A673 (cell line): ENCODE measurements at places on chromosomes 1 and 21.

DNA sequence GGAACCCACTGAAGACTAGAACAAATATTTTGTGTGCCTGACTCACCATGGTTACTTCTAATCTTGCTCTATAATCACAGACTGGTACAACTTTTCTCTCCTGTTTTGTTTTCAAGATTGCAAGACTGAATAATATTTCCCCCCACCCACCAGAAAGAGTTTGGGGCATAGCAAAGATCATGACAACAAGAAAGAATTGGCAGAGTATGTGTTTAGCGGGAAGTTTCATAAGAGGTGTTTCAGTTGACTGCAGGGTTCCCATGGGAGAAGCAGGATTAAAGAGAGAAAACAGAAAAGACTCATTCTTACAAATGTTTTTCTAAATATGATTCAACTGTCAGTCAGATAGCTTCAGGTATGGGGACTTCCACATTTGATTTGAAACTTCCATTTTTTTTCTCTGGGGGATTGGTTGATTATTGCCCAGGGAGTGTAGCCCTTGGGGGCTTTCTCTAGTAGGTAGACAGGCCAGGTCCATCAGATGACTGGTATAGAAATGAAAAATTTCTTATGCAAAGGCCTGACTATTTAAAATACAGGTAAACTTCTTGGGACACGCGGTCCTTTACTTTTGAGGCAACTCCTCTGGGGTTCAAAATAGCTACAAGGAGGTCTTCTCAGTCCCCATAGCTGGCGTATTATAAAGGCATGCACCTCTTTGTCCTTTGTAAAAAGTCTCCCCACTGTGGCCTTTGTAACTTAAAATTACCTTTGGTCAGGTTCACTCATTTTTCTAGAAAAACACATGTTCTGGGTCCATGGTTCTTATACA, 13.9 kb downstream of the OR14I1 start:
- no peaks in the 10 kb centered on the region for H3K4me1 ChIP-seq
- H3K27me3 ChIP-seq = peaks cover 8% of the 10 kb centered on the region
- no peak for DNase-seq
- H3K36me3 ChIP-seq = no peaks in the 10 kb centered on the region

GRCh38 chr1:6270401-6270800, 9.5 kb upstream of the GPR153 start:
- H3K27me3 ChIP-seq = no peaks in the 10 kb centered on the region
- no peak overlapping the region for H3K4me3 ChIP-seq
- DNase-seq = no peak
- peak overlapping the region; percentile 51 for H3K27ac ChIP-seq
- peaks cover 47% of the 10 kb centered on the region for H3K4me1 ChIP-seq

GRCh38 chr1:197180252-197180878, 33.9 kb upstream of the ASPM start:
- no peak overlapping the region for H3K27ac ChIP-seq
- H3K4me3 ChIP-seq = no peak overlapping the region
- peak; percentile 64 for DNase-seq
- H3K4me1 ChIP-seq = no peaks in the 10 kb centered on the region
- H3K36me3 ChIP-seq = peaks cover 14% of the 10 kb centered on the region
- H3K27me3 ChIP-seq = no peaks in the 10 kb centered on the region

- peaks cover 31% of the 10 kb centered on the region for H3K36me3 ChIP-seq
- no peaks in the 10 kb centered on the region for H3K27me3 ChIP-seq
- H3K4me3 ChIP-seq = no peak overlapping the region
- H3K4me1 ChIP-seq = peaks cover 20% of the 10 kb centered on the region
- no peak overlapping the region for H3K27ac ChIP-seq
These were observed 32.1 kb downstream of the URB2 start for GRCh38 chr1:229657993-229658755.

- H3K27me3 ChIP-seq = no peaks in the 10 kb centered on the region
- H3K36me3 ChIP-seq = no peaks in the 10 kb centered on the region
- H3K4me3 ChIP-seq = no peak overlapping the region
- DNase-seq = no peak
- H3K27ac ChIP-seq = no peak overlapping the region
These were observed 1.6 kb upstream of the ZNF124 start for GRCh38 chr1:247173431-247173830.

DNA sequence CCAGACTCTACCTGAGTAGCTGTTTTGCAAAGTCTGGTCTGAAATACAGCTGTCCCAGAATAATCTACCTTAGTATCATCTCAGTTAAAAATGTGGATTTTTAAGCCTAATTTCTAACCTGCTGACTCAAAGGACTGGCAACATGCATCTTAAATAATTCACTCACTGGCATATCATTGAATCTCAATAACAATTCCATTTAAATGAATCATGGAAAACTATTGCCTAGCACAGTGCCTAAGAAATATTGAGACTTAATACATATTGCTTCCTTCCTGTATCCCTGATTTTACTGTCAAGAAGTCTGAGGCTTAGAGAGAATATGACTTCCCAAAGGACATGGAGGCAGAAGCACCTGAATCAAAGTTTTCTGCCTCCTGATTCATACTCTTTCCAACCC, 3.1 kb downstream of the CCDC190 start:
- H3K27me3 ChIP-seq = no peaks in the 10 kb centered on the region
- H3K36me3 ChIP-seq = no peaks in the 10 kb centered on the region
- no peak for DNase-seq
